ENCODE measurements at places on chromosomes 16 and 17. TPM values are rescaled to one million over a fixed set of nuclear protein-coding genes. Genes with fewer than 3 reads are reported as not detected.

The STH gene
- total RNA-seq: not detected

The JPT1 gene
- total RNA-seq: 29.2 TPM

The KRT17 gene
- total RNA-seq: 3.1 TPM

The NPIPB9 gene
- 10.6 TPM for total RNA-seq

The PRSS36 gene
- total RNA-seq: 2.6 TPM

The WFIKKN1 gene
- 0.14 TPM for total RNA-seq

The GPR139 gene
- not detected for total RNA-seq

The MSI2 gene
- total RNA-seq: 30.0 TPM

The HOXB2 gene
- total RNA-seq: 6.7 TPM

The B3GNT9 gene
- total RNA-seq: 7.5 TPM

The ANKFN1 gene
- total RNA-seq: not detected

The ACAP1 gene
- total RNA-seq: 12.8 TPM

The CCDC92B gene
- total RNA-seq: not detected

The TMEM106A gene
- total RNA-seq: 46.5 TPM

The ARHGAP44 gene
- 8.9 TPM for total RNA-seq

The SOST gene
- total RNA-seq: not detected

The GLP2R gene
- total RNA-seq: 15.4 TPM

The KRT33A gene
- total RNA-seq: not detected

The C17orf67 gene
- total RNA-seq: 0.72 TPM

The NT5M gene
- total RNA-seq: not detected

The CAMTA2 gene
- total RNA-seq: 56.4 TPM

The GAS2L2 gene
- total RNA-seq: not detected

The SSTR5 gene
- total RNA-seq: not detected

The EMP2 gene
- 24.5 TPM for total RNA-seq

The CCL8 gene
- total RNA-seq: not detected

The NTN3 gene
- total RNA-seq: not detected

The KRTAP2-3 gene
- total RNA-seq: not detected

The OSBPL7 gene
- 227 TPM for total RNA-seq

The PLLP gene
- 27.4 TPM for total RNA-seq

The CACNA1H gene
- total RNA-seq: 33.3 TPM

The TEKT1 gene
- not detected for total RNA-seq

The KCNG4 gene
- not detected for total RNA-seq

The NHLRC4 gene
- total RNA-seq: 0.92 TPM

The KIFC3 gene
- 2.3 TPM for total RNA-seq

The KRTAP1-5 gene
- not detected for total RNA-seq

The FAM83G gene
- total RNA-seq: 29.0 TPM

The ABCA8 gene
- 15.2 TPM for total RNA-seq

The CDH5 gene
- 26.3 TPM for total RNA-seq

The SPATA22 gene
- not detected for total RNA-seq

The DOC2B gene
- total RNA-seq: 11.7 TPM

The MYH1 gene
- not detected for total RNA-seq

The SRSF2 gene
- 280 TPM for total RNA-seq

The NPTX1 gene
- total RNA-seq: 2.0 TPM

The CCL1 gene
- not detected for total RNA-seq

The ANKRD40CL gene
- not detected for total RNA-seq

The KRT32 gene
- total RNA-seq: not detected

The PABPN1L gene
- not detected for total RNA-seq

The MED13 gene
- total RNA-seq: 32.1 TPM

The TEX19 gene
- not detected for total RNA-seq

The TUBB3 gene
- total RNA-seq: 14.5 TPM

The SLC52A1 gene
- total RNA-seq: not detected

The ASIC2 gene
- total RNA-seq: 0.18 TPM

The HOXB1 gene
- total RNA-seq: not detected

The ASB16 gene
- not detected for total RNA-seq

The CLEC18B gene
- not detected for total RNA-seq

The VAT1L gene
- 0.87 TPM for total RNA-seq

Measured in stomach (tissue), 19 donors.